Chondrocyte (in vitro differentiated cells): ENCODE measurements at places on chromosomes 4 and X. TPM values are rescaled to one million over a fixed set of nuclear protein-coding genes. Genes with fewer than 3 reads are reported as not detected.

The NDST3 gene
- total RNA-seq, result 1.2 to 1.7 TPM (median 1.3 TPM) in 3 replicates

The ZC4H2 gene
- total RNA-seq, result 13.1 to 17.5 TPM (median 15.2 TPM) in 3 replicates

The RPL36A gene
- total RNA-seq, result 105 to 164 TPM (median 110 TPM) in 3 replicates

The SORCS2 gene
- total RNA-seq, result 9.4 to 21.7 TPM (median 10.9 TPM) in 3 replicates

The RRH gene
- not detected in 3 replicates for total RNA-seq
